ENCODE measurements at places on chromosomes 16 and 17.

DNA sequence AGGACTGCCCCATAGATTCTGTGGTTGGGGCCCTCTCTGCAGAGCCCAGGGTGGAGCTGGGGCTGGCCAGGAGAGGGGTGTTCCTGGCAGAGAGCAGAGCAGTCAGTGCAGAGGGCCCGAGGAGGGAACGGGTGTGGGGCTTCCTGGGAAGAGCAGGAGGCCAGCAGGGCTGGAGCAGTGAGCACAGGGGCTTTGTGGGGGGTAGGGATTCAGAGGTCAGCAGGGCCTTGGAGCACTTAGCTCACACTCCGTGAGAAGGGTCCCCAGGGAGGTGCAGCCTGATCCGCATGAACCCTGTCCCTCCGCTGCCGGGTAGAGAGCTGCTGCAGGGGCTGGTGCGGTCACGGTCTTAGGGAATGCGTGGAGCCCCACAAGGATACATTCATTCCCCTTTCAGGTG, 113.0 kb upstream of the CIBAR2 start:
- DNase-seq = no peak

GRCh38 chr16:77721752-77722308, 484 bp upstream of the NUDT7 start:
- no peak for DNase-seq

DNA sequence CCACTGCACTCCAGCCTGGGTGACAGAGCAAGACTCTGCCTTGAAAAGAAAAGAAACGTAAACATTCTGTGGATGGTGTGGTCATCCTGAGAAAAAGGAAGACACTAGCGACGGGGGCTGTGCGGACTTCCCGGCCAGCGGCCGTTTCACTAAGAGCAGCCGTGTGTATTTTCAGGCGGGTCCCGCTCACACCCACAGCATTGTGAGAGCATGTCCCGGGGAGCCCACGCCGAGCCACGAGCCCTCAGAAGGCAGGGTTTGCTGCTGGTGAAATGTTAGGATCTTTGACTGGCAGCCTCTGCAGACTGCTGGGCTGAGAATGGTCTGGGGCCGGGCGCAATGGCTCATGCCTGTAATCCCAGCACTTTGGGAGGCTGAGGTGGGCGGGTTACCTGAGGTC, 40.3 kb downstream of the LMF1 start:
- DNase-seq = no peak

DNA sequence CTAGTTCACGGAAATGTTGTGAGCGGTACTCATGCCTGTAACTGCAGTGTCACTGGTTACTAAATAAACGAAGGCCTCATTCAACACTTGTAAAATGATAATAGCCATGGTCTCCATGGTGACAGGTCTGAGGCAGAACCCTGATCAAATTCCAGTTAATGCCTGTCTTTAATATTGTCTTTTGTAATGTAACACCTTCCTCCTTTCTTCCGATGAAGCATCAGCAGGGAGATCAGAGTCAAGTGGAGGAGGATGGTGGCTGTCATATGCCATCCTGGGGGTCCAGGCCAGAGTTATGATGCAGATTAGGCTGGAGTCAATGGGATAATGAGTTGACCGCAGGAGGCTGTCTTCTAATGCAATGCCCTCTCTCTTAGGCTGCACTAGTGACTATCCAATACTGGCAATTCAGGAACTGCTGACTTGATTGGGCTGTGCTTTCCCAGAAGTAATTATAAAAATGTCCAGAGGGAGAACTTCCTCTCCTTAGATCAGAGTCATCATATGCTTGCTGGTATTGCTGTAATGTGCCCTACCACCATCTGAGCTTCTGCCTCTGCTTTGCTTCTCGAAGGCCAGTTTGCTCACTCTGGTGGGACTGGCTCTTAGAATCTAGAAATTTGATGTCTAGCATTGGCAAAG, 419.1 kb downstream of the CA10 start:
- no peak for DNase-seq

- no peak for DNase-seq
Observed at GRCh38 chr16:84959045-84959576, 52.2 kb downstream of the ZDHHC7 start.

GRCh38 chr17:50511058-50511457, 2.8 kb downstream of the MYCBPAP start:
- no peak for DNase-seq

DNA sequence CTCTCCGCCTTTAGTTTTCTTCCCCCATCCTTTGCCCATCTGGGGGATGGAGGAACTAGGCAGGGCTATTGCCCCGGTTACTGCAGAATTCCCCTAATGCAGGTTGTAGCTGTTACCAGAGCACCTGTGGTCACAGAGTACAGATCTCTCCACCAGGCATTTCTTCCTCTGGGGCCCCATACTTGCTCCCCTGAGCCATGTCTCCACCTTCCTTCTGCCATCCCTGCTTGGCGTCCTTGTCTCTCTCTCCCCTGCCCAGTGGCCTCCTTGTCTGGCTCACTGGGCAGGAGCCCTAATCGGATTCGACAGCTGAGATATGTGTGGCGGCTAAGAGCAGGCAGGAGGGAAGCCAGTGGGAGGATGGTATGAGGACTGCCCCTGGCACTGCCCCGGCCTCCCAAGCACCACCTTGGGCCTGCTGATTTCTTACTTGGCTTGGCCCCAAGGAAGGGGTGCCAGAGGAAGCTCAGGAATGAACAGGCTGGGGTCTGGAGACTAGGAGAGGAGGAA, 2.0 kb downstream of the RARA start:
- no peak for DNase-seq

DNA sequence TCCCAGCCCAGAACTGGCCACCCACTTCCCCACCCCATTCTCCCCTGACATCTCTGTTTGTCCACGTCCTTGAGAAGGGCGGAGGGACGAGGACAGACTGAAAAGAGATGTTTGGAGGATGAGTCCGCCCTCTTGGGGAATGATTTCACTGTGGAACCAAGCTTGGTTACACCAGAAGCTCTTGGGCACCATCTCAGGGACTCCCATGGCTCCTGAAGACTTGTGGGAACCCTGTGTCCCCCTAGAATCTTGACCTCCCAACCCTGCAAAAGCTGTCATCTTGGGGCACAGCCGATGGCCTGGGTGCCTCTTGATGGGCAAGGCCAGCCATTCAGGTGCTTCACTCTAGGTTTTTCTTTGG, 25.9 kb upstream of the LITAF start:
- DNase-seq = no peak

- no peak for DNase-seq
Observed at GRCh38 chr17:44642834-44643233, 13.4 kb upstream of the MEIOC start.

- DNase-seq = no peak
Observed at GRCh38 chr17:14875557-14876412, 389.3 kb downstream of the PMP22 start.

DNA sequence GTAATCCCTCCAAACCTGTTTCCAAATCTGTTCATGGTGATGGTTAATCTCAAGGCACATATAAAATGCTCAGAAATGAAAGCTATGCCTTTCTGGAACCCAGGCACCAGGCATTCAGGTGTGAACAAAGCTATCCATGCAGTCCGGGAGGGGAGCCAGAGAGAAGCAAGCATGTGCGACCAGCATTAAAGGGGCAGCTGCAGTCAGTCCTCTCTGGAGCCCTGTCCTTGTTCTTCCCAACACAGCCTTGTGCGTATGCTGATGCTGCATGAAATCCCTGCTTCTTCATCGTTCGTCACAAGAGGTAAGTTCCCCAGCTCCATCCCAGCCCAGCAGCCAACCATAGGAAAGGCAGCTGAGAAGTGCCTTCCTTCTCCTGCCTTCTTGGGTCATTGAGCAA, 148.7 kb downstream of the GRIN2A start:
- no peak for DNase-seq

GRCh38 chr17:73165616-73166404, 1.0 kb downstream of the SSTR2 start:
- no peak for DNase-seq

GRCh38 chr16:30893417-30893743, 497 bp downstream of the BCL7C start:
- DNase-seq = no peak

DNA sequence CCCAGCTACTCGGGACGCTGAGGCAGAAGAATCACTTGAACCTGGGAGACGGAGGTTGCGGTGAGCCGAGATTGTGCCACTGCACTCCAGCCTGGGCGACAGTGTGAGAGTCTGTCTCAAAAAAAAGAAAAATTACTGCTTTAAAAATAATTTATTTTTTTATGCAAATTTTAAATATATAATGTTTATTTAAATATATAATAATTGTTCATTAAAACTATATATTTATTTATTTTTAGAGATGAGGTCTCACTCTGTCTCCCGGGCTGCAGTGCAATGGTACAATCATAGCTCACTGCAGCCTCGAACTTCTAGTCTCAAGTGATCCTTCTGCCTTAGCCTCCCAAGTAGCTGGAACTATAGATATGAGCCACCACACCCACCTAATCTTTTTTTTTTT, 15.2 kb upstream of the DBNDD1 start:
- no peak for DNase-seq

GRCh38 chr16:88969361-88969831, 7.6 kb downstream of the CBFA2T3 start:
- no peak for DNase-seq

- DNase-seq = no peak
Observed at GRCh38 chr16:28000314-28001169, 63.0 kb downstream of the GSG1L start.

- no peak for DNase-seq
Observed at GRCh38 chr16:74999609-75000480, 1.0 kb downstream of the ZNRF1 start.

DNA sequence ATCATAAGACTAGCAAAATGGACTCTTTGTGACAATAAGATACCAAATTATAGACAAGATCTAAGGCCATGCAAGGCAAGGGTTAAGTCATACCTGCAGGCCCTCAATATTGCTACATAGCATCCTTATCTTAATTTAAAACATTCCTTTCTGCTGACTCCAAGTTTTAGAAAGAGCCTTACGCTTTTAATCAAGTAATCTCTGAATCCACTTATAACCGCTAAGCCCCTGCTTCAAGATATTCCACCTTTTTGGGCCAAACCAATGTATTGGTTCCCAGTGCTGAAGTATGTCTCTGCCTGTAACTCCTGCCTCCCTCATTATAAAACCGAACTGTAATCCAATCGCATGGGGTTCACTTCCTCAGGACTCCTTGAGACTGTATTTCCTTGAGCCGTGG, 255.4 kb downstream of the PHKB start:
- no peak for DNase-seq

All from stimulated activated CD4-positive, alpha-beta T cell treated with anti-CD3 and anti-CD28 coated beads, Interleukin-2, amount 100 ng/mL, for 4 hours (primary cell).